GM18507 (cell line): ENCODE measurements at places on chromosomes 5 and 9.

DNA sequence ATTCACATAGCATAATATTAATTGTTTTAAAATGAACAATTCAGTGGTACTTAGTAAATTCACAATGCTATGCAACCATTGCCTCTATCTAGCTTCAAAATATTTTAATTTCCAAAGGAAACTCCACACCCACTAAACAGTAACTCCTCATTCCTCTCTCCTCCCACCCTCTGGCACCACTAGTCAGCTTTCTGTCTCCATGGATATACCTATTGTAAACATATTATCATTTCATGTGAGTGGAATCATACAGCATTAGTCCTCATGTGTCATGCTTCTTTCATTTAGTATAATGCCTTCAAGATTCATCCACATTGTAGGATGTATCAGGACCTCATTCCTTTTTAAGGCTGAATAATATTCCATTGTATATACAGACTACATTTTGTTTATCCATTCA lies 48.6 kb downstream of the PHF2 start:
- DNase-seq, result no peak

DNA sequence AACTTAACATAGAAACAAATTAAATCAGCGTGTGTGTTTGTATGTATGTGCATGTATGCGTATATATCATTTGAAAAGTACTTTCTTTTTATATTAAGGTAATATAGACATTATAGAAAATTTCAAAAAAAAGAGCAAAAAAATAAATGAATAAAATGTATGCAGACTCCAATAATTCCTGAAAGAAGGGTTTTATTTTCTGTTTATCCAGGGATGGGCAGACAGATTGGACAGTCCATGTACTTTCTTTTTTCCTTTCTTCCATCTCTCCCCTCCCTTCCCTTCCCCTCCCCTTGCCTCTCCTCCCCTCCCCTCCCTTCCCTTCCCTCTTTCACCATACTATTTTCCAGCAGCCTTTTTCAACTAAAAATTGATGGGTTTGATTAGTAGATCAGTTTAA lies 123.8 kb downstream of the SGCD start:
- DNase-seq, result no peak

DNA sequence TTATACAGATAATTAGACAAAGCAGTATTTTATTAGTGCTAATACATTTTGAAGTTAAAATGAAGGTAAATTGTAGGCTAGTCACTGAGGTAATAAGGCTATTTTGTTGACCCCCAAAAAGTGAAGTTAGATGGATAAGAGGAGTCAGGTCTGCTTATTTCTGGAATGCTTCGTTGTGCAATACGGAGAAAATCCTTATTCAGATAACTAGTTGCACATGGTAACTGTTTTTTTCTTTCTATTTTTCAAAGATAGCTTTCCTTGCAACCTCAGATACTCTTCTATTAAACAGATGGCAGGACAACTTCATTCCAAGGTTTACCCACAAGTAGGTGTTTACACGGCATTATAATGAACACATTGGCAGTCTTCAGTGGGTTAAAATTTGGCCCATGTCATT lies 101.1 kb downstream of the TMEM174 start:
- no peak for DNase-seq

GRCh38 chr9:96382175-96382574 lies 1.3 kb downstream of the SLC35D2 start:
- no peak for DNase-seq

DNA sequence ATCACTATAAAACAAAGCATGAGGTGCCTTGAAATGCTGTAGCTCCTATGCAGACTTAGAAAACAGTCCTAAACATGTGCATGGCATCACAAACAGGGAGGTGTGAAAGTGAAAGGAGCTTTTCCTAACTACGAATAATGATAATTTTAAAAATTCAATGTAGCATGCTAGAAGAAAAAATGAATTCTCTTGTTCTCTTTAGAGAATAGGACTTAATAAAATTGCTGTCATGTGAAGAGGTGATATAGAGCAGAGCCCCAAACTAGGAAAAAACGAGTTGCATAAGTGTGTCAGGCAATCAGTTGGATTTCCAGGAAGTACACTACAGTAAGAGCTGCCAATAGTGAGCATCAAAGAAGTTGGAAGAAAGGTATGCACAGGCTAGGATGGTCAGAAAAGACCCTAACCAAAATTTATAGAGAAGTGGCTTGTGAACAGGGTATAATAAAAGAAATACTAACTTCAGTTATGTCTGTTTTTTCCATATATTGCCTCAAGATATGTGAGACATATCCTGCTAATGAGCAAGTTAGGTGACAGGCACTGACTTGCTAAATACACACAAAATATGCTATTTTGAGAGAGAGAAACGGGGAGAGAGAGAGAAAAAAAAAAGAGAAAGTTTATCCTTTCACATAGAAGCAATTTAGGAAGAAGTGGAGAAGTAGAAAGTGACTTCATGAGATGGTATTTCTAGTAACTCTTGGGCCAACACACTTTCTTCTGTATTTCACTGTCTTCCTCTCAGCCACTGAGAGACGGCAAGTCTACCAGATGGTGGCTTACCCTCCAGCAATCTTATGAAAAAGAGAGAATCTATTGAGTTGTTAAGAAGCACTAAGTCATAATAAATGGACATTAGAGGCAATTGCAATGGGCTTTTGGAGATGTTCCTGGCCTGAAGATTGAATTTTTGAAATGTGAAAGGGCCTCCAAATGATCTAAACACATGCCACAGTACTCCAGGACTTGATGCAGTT lies 18.0 kb downstream of the ITGA2 start:
- no peak for DNase-seq

DNA sequence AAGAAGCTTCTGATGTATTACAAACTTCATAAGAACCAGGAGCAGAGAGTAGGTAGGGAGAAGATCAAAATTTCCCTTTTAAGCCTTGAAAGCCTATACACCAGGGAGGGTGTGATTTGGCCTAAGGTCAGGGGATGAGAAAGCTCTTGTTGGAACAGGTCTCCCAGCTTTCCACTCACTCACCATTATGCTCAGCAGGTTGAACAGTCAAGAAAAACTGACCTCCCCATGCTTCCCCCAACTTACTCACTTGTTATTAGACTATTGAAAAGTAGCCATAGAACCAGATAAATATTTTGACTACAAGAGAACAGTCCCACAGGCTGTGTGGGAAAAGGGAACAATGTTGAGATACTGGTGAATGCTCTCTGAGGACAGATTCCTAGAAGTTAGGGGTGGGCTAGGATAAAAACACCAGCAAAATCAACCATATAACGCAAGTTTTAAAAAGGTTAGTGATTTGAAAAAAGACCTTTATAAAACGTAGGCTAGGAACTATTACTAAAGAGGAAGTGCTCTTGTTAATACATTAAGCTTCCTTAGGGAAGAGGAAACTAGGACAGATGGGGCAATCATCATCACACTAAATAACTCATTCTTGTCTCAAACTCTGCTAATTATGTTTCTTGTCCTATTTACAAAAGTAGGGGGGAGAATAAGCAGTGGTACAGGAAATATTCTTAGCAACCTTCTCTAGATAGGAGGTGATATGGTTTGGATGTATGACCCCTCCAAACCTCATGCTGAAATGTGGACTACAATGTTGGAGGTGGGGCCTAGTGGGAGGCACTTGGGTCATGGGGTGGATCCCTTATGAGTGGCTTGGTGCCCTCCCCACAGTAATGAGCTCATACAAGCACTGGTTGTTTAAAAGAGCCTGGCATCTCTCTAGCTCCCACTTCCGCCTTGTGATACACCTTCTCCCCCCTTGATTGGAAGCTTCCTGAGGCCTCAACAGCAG lies 31.0 kb downstream of the PCDHGC5 start:
- DNase-seq, result no peak

DNA sequence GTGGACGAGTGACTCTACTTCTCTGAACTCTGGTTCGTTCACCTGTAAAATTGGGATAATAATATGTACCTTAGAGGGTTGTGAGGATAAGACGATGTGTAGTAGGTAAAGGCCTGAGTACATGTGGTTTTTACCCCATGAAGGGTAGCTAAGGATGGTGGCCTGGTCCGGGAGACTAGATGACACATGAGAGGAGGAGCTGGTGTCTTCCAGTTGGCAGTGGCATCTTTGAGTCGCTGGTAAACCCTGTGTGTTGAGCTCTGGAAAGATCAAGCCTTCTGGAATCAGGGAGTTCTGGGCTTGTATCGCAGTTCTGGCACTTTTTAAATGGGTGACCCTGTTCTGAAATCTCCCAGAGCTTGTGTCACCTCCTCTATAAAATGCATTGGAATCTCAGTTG lies 166.4 kb upstream of the ZNF618 start:
- DNase-seq, result no peak

GRCh38 chr5:116482394-116482793 lies 92.2 kb downstream of the SEMA6A start:
- DNase-seq, result no peak

- no peak for DNase-seq
These were observed 79.6 kb downstream of the PDE4D start for GRCh38 chr5:59813761-59814536.

GRCh38 chr9:136847088-136847825 lies 2.0 kb upstream of the PHPT1 start:
- no peak for DNase-seq

GRCh38 chr9:69060766-69061165 lies 25.2 kb downstream of the FXN start:
- DNase-seq, result no peak

- no peak for DNase-seq
These were observed 73.1 kb upstream of the SAP30L start for GRCh38 chr5:154372661-154373060.

DNA sequence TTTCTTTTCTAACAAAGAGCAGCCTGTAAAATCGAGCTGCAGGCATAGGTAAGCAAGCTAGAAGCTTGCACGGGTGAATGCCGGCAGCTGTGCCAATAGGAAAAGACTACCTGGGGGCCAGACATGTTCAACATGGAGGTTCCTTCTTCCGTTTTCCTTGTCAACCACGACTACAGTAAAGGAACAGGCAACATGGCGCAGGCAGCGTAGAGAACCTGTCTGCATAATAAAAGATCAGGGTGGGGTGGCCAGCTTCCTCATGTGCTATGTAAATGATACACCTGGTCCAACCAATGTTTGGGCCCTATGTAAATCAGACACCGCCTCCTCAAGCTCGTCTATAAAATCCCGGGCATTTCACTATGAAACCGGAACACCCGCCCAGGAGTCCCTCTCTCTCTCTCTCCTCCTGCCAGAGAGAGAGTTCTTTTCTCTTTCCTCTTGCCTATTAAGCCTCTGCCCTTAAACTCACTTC lies 103.8 kb upstream of the LIFR start:
- no peak for DNase-seq

DNA sequence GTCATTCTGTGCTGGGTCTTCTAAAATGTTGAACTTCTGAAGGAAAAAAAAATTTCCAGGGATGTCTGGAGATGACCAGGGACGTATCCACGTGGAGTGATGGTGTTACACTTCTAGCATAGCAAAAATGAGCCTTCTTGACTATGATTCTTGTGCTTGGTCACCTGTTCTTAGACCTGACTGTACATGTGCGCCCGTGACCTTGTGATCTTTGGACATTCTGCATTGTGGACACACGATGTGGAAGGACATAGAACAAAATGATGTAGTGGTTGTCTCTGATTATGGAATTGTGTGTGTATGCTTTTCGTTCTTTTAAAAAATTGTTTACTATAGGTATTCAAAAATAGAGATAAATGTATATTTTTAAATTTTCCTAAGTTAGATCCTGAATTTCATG lies 61.0 kb downstream of the SNX30 start:
- no peak for DNase-seq

DNA sequence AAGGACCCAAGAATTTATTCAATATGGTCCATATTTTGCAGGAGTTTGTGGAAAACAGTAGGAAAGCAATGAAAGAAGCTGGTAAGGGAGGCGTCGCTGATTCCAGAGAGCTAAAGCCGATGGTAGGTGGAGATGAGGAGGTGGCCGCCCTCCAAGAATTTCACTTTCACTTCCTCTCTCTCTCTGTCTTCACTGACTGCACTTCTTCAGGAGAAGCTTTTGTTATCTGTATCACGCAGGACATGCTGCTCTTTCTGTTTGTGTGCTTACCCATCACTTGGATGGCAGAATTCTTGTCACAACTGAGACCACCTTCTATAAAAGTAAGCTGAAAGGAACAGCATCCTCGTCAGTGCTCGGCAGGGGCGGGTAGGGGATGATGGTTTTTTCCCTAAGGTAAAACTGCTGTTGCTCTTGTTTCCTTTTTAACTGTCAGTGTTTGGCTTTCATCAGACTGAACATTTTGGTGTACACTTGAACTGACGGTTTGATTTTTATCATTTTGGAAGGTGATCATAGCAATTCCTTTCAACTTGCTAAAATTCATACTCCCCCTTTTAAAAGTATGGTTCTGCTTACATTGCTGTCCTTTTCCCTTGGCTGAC lies 62.4 kb upstream of the FSD1L start:
- DNase-seq, result no peak

GRCh38 chr9:90547896-90548295 lies 94.7 kb downstream of the DIRAS2 start:
- no peak for DNase-seq

- DNase-seq, result no peak
These were observed 53.3 kb upstream of the LMNB1 start for GRCh38 chr5:126723643-126724042.

DNA sequence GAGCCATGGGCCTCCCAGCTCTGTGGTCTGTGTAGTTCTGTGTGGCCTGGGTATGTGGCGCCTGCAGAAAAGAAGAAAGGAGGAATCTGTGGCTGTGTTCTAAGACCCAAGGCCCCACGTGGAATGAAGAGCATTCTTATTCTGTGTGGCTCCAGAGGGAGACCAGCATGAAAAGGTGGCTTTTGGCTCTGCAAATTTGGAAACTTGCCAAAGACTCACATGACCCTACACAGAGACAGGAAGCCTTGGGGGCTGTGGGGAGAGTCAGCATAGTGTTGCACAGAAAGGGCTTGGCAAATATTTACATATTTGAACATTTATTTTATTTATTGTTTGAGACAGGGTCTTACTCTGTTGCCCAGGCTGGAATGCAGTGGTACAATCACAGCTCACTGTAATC lies 193.3 kb downstream of the TMEM38B start:
- no peak for DNase-seq

- no peak for DNase-seq
These were observed 51.3 kb downstream of the DENND4C start for GRCh38 chr9:19281801-19282200.

GRCh38 chr9:113992994-113993393 lies 85.1 kb downstream of the AMBP start:
- no peak for DNase-seq

GRCh38 chr5:17839848-17840247 lies 205.6 kb downstream of the TAF11L14 start:
- no peak for DNase-seq

GRCh38 chr5:6488021-6488420 lies 39.4 kb downstream of the UBE2QL1 start:
- DNase-seq, result no peak

GRCh38 chr9:696332-697323 lies 144.9 kb upstream of the DMRT1 start:
- no peak for DNase-seq

DNA sequence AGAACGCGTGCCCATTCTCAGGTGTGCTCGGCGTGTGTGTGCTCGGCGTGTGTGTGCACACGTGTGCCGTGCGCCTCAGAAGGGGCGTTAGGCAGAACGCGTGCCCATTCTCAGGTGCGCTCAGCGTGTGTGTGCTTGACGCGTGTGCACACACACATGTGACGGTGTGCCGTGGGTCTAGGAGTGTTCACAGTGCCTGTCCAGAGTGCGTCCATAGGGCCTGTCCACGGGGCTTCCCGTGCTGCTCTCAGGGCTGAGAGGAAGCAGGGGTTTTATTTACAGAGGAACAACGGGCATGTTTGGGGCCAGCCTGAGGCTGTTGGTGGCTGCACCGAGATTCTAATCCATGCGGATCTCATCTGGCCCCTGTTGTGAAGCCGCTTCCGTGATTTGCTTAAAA lies 14.2 kb upstream of the AHRR start:
- no peak for DNase-seq

GRCh38 chr5:131463656-131464055 lies 171.4 kb downstream of the RAPGEF6 start:
- DNase-seq, result no peak
